GM13976 (cell line): ENCODE measurements at places on chromosomes 5 and 9.

- DNase-seq = no peak
Observed at GRCh38 chr9:90449213-90449925, 193.3 kb downstream of the DIRAS2 start.

- no peak for DNase-seq
Observed at GRCh38 chr5:61670941-61671340, 338.9 kb downstream of the ZSWIM6 start.

DNA sequence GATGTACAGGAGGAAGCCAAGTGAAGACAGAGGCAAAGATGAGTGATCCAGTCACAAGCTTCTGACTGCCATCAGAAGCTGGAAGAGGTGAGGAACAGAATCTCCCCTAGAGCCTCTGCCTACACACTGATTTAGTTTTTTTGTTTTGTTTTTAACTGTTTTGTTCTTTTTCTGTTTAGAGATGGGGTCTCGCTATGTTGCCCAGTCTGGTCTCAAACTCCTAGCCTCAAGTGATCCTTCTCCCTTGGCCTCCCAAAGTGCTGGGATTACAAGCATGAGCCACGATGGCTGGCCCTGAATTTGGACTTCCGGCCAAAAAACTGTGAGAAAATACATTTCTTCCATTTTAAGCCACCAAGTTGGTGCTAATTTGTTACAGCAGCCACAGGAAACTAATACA, 204.7 kb upstream of the ZNF608 start:
- no peak for DNase-seq

GRCh38 chr5:131974956-131975726, 29.7 kb upstream of the MEIKIN start:
- DNase-seq = no peak

DNA sequence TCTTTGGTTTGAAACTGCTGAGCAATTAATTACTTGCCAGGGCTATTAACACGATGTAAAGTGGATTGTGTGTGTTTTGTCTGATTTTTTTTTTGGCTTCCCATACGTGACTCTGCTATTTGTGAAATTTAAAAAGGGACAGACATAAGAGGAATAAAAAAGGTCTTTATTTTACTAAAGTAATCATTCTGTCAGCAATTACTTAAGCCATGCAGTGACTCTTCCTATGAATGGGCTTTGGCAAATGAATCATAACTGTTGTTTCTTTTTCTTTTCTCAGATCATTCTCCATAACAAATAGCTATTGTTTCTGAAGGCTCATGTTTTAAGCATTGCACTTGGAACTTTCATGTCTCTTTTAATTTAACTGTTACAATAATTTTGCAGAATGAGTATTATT, 461.3 kb upstream of the RORB start:
- no peak for DNase-seq

- DNase-seq = no peak
Observed at GRCh38 chr9:118222375-118222774, 518.2 kb downstream of the TLR4 start.

DNA sequence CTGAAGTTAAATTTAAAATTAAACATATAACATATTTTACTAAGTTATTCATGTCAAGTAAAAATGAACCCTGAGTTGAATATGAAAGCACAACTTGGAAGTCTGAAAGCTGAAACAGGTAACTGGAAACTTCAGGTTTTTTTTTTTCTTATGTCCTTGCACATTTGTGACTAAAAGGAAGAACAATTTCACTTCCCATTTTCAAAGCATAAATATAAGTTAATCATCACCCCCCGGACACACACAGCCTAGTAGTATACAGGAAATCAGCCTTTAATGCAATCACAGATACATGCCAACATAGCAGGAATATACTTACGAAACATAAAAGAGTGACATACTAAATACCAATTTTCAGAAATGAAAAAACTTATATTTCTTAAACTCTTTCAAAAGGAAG, 225.9 kb downstream of the RFX3 start:
- peak; percentile 24 for DNase-seq

GRCh38 chr9:87854580-87854955, 28.1 kb upstream of the SPATA31E1 start:
- DNase-seq = no peak

DNA sequence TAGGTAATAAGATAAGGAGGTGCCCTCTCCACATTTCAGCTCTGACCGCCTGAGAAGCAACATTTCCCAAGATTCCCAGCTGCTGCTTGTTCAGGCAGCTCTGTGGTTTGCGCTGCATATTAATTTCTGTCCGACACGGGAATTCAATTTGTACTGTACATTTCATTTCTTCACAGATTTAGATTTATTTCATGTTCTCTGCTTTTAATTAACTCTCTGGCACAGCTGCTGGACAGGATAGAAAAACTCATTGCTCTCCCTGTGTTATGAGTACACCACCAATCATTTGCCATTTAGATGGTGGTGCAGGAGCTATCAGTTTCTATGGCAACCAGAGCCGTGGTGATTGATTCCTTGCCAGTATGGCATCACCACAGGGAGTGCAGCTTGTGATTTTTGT, 558.5 kb downstream of the DMRTA1 start:
- DNase-seq = no peak

- no peak for DNase-seq
Observed at GRCh38 chr5:96440185-96440538, 7.1 kb upstream of the PCSK1 start.

DNA sequence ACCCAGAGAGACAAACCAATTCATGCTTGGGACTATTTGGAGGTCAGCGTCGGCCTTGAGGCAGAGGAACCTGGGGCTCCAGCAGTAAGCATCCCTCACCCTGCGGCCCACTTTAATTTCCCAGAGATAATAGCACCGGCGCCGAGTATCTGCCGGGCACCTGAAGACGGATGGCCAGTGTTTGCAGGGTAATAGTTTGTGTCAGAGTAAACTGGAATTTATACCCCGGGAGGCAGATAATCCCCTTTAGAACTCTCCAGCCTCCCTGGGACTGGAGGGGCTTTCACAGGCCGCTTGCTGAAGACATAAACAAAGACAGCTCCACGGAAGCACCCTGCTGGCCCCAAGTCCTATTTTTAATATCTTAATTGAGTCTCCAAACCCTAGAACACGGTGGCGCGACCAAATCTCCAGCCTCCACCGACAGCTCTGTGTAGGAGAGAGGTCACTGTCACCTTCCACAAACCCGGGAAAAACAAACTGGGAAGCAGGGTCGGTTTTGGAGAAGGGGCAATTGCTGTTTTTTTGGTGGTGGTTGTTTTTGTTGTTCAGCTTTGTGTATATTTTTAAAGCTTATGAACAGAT, 17.4 kb upstream of the FCN1 start:
- DNase-seq = no peak

- no peak for DNase-seq
Observed at GRCh38 chr9:126149661-126150060, 177.0 kb upstream of the MVB12B start.

- DNase-seq = no peak
Observed at GRCh38 chr9:133700819-133701320, 37.3 kb downstream of the SARDH start.

DNA sequence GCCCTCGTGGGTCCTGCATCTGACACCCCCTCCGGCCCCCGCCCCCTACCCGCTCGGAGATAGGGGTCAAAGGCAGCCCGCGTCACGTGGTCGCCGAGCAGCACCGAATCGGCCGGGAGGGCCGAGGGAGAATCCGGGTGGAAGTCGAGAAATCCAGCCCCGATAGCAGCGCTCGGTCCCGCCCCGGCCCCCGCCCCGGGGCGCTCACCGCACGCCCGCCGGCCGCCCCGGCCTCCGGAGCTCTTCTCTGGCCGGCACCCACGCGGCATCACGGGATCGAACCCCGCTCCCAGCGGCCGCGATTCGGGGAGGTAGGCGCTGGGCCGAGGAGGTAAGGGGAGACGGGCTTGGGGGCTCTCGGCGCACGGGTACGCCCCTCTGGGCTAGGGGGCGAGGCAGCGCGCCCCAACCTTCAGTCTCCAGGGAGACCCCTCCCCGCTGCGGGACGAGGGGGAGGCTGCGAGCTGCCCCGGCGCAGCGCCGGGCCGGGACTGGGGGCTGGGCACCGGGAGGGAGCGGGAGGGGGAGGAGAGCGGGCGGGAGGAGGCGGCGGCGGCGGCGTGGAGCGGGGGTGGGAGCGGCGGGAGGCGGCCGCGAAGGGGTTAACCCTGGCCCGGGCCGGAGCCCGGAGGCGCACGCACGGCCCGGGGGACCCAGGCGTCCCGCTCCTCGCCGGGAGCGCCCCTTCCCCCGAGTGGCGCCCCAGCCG, 22.1 kb upstream of the NDST1 start:
- DNase-seq = peak; percentile 72

GRCh38 chr5:78503958-78504653, 143.7 kb downstream of the SCAMP1 start:
- no peak for DNase-seq

DNA sequence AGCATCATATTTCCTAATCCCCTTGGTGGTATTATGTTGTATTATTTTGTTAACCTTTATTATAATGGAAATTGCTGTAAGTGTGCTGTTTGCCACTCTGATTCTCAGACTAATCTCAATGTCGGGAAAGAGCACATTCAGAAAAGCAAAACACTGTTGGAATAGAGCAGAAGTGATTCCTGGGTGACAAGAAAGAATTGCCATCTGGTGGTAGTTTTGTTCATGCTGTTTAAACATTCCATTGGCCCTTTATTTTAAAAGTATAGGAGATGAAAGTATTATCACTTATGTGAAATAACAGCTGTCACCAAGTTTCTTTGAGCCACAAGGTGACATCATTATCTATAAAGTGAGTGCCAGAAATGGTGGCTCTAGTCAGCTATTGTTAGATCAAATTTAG, 301.3 kb upstream of the SGCD start:
- no peak for DNase-seq

- peak; percentile 54 for DNase-seq
Observed at GRCh38 chr5:53479590-53480415, 626 bp upstream of the FST start.

- DNase-seq = no peak
Observed at GRCh38 chr9:105993921-105994715, 299.8 kb downstream of the TMEM38B start.

- DNase-seq = no peak
Observed at GRCh38 chr9:129273941-129274684, 96.1 kb upstream of the IER5L start.

- no peak for DNase-seq
Observed at GRCh38 chr5:103450333-103451061, 112.1 kb downstream of the NUDT12 start.

- DNase-seq = no peak
Observed at GRCh38 chr5:16934677-16935153, 1.4 kb downstream of the MYO10 start.

GRCh38 chr5:150576449-150576949, 64.0 kb upstream of the SYNPO start:
- DNase-seq = no peak

DNA sequence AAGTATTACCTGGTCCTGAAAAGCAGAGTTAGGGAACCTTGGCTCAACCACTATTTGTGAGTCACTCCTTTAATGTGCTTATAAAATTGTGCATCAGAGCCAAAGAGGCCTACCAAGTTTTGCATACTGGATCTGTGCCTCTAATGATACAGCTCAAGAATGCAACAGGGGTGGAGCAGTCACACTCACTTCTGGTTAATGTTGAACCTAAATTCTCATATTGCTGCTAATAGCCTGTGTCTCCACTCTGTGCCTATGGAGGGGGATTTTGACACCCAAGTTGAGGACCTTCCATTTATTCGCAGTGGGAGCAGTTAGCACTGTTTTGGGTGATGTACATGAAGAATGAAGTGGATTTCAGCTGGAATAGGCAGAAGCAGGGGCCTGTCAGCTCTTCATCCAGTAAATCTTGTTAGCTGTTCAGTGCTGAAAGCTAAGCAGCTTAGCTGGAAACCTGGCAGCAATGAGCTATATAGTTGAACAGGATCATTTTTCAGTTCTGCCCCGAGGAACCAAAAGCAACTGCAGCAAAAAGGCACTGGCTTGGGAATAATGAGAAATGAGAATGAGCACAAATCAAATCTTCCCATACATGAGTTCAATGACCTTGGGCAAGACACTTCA, 9.7 kb downstream of the SH3TC2 start:
- no peak for DNase-seq

GRCh38 chr5:151151263-151151660, 6.3 kb downstream of the ANXA6 start:
- no peak for DNase-seq

- DNase-seq = no peak
Observed at GRCh38 chr5:138458384-138458783, 6.9 kb upstream of the EGR1 start.

DNA sequence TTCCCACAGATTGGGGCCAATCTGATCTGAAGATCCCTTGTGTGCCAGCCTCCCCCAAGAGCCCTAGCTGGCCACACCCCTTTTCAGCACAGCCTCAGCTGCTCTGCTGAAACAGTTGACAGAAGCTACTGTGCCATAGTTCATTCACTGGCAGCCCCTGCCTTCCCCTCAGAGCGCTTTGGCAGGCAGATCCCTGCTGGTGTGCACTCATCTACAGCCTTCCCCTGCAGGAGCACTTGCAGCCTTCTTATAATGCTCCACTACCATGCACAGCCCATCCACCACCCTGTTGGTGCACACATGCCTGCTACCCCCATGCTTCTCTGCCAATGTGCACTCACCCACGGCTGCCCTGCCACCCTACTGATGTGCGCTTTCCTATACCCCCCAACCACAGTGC, 471.3 kb downstream of the MTRR start:
- DNase-seq = no peak

DNA sequence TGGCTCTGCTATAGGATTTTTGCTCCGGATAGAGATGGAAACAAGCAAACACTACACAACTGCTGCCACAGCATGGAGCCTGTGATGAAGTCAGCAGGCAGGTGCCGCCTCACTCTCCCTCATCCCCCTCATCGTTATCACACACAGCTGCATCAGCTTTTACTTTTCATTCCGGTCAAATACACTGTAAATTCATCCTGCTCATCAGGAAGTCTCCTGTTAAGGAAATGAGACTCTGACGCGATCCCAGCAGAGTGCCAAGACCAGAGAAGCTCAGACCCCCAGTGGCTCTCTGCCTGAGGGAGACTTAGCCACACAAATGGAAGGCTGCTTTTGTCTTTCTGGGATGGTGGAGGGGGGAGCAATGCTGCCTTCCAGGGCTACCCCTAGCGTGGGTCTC, 270.2 kb downstream of the ELAVL2 start:
- DNase-seq = no peak

DNA sequence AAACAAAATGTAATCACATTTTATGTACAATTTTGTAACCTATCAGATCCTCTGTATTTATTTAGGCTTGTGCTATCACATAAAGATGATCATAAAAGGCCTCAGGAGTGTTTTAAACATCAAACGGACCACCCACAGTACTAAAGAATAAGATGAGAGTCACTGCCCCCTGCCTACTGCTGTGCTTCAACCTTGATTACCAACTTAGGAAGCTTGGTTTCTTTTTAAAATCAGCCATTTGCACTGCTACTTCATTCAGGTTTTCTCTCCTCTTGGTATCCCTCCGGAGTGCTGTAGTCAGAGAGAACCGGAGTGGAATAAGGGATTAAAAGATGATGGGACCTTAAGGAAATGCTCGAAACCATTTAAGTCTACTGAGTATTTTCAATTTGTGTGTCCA, 6.9 kb downstream of the C7 start:
- DNase-seq = no peak
